Stimulated activated CD4-positive, alpha-beta T cell treated with anti-CD3 and anti-CD28 coated beads, Interleukin-1b, Interleukin-23, amount 100 ng/mL, for 1 hour (primary cell): ENCODE measurements at places on chromosomes 12 and 14.
A peak's percentile ranks its signal among the peaks of the same experiment; 100 is the strongest.

GRCh38 chr14:20732979-20733635 is 12.6 kb upstream of the EDDM3A start:
- DNase-seq, result no peak

DNA sequence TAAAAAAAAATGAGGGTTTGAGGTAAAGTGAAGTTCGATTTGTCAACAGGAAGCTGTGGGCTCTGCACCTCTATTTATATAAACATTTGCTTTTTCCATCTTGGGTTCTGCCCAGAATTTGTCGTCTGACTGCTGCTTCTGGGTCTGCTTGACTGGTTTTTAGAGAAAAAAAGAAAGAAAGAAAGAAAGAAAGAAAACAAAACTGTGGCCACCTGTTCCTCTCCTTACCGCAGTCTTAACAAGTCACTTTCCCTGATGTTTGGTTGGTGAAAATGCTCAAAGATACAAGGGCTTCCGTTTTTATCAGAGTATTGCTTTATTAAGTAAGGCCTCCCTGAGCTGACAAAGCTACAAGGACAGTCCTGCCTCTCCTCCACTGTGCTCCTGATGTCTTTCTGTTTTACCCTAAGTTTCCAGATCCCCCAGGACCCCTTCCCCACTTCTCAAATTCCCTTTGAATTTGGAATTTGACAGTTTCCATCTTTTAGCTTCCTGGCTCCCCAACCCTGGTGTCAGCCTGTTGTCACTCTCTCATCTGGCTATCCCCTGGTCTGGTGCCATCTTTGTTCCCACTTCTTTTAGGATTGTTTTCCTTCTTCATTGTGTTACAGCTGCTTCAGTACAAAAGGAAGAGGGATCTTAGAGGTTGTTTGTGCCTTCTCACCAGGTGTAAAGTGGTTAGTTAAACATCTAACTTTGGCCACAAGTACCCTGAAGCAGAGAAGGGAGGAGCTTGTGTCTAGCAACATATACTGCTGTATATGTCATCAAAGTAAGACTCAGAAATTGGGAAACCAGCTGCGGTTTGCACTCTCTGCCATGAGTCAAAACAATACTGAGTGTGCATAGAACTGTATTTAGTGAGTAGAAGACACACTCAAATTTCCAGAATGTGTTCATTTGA is 18.0 kb downstream of the MFAP5 start:
- no peak for DNase-seq

DNA sequence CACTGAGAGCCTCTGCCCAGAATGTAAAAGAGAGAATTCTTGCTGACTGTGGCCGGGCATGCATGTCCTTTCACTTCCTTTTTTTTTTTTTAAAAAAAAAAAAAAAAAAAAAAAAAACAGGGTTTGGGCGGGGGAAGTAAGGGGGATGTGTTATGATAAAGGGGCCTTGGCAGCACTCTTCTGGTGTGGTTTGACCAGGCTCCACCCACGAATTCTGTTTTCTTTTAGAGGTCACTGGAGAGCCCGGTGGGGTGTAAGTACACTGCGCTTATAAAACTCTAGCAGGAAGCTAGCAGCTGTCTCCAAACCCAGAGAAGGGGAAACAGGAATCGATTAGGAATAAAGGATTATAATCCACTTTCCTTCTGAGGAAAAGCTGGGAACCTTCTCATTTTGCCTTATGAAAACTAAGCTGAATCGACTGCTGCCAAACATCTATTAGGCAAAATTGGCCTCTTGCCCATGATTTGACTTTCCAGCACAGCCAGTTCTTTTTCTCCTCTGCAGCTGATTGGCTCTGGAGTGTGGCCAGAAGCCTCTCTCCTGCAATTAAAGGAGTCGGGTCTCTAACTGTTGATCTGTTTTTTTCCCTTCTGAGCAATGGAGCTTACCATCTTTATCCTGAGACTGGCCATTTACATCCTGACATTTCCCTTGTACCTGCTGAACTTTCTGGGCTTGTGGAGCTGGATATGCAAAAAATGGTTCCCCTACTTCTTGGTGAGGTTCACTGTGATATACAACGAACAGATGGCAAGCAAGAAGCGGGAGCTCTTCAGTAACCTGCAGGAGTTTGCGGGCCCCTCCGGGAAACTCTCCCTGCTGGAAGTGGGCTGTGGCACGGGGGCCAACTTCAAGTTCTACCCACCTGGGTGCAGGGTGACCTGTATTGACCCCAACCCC is 27.7 kb upstream of the HIGD1C start:
- no peak for DNase-seq

GRCh38 chr14:100083706-100084105 is 18.5 kb downstream of the EVL start:
- DNase-seq, result no peak

DNA sequence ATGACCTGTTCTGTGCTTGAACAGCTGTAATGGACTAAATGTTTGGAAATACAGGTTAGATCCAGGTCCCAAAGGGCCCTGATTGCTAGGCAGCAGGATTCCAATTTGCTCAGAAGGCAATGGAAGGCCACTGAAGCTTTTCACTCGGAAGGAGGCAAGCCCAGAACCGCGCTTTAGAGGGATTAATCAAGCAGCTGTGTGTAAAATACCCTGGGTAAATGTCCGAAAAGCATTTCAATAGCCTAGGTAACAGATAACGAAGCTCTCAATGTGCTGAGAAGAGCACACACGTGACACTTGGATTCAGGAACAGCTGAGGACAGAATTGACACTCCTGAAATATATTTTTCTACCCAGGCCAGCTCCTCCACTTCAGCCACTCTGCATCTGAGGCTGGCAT is 436.1 kb downstream of the TMEM132D start:
- no peak for DNase-seq

GRCh38 chr12:124759841-124760503 is 103.7 kb downstream of the SCARB1 start:
- no peak for DNase-seq

- no peak for DNase-seq
Measured at GRCh38 chr14:75579338-75579864, 981 bp downstream of the FLVCR2 start.

DNA sequence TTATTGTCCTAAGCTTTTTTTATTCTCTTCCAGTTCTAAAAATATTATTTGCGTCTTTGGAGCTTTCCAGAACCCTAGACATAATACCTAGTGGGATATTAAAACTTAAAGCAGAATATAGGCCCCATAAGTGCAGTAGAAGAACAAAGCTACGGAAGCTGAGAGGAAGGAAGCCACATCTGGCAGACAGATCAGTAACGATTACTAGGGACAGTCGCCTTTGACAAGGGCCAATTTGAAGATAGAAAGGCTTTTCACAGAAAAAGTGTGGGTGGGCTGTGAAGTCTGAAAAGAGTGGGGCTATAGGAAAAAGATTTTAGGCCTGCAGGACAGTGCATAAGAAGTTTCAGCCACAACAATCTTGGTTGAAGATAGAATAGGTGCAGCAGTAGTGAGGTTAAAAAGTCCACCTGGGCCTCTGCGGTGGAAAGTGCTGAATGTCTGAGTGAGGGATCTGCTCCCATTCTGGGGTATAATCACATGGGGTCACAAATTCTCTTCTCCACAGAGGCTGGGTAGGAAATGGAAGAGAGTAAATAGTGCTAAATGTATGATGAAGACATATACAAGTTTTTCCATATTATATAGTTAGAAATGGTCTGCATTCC is 114.5 kb downstream of the CMAS start:
- no peak for DNase-seq

DNA sequence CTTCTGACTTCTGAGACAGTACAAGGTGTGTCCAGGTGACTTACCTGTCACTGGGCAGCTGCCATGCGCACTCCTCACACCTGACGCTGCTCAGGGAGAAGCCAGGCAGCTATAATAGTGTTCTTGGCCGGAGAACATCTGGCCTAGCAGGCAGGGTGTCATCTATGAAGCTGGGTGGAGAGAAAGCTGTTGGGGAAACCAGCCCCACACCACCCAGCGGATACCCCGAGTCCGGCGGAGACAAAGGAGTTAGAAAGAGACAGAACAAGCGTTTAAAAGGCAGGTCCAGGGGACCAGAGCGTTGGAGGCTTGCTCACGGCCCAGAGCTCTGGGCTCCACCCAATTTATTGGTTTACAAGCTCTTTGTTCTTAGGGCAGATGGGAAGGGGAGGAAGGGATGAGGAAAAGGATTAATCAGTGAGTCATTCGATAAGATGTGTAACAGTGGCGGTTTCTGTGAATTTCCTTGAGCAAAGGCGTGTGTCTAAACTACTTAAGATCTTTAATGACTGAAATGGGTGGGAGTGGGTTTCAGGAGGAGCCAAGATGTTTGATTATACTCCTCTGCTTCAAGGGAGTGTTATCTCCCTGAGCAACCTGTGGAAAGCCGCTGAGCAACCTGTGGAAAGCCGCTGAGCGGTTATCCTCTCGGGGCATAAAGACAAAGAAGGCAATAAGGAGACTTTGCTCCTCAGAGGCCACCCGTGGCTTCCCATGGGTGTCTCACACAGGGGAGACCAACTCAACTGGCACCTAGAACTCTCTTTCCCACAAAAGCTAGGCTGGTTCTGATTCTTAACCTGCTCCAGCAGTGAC is at the start of gene GALNT8:
TSS of gene GALNT8 (plus strand) at position 580 of the 816 bp plus-strand sequence. CDS start 278 bp downstream, outside the sequence.
- no peak for DNase-seq

DNA sequence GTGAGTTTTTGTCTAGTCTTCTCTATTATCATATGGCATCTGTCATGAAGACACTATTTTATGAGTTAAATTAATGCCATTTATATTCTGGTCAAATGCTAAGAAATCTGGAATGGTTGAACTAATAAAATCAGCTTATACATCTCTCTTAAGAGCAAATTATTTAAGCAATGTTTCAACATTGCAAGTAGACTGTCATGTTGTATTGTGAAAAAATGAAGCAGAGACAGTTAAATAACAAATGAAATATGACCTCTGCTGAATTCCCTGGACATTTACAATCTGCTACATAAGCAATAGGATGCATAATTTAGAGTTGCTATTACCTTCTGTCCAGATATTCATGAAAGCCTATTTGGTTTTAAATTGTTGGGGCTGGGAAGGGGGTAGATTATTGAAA is 30.6 kb downstream of the NAV3 start:
- no peak for DNase-seq

- DNase-seq, result no peak
Measured at GRCh38 chr12:108107293-108107692, 21.8 kb upstream of the WSCD2 start.

DNA sequence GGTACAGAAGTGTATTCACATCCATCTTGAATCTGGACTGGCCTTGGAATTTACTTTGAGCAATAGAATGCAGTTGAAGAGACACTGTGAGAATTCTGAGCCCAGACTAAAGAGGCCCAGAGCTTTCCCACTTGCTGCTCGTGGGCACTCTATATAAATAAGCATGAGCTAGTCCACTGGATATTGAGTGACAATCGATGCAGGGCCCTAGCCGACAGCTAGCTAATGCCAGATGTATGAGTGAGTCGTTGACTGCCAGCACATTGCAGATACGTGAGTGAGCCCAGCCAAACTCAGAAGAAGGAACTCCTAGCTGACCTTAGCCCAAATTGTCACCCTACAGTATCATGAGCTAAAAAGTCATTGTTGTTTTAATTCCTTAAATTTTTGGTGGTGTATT is 24.9 kb downstream of the NAV3 start:
- DNase-seq, result no peak

- DNase-seq, result no peak
Measured at GRCh38 chr12:4303750-4304149, 17.3 kb upstream of the TIGAR start.

DNA sequence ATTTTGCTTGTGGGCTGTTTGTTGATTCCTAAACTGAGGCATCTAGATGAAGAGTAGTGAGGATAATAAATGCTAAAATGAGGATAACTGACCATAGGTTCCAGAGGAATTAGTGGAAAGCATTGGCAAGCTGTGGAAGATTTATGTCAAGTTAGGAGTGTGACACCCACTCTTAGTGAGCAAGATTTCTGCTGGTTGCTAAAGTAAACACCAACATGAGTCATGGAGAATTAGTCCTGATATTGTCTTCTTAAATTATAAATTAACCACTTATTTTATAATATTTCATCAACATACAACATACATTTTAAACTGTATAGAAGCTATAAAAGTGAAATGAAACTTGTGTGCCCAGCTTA is 328.2 kb downstream of the RPL10L start:
- DNase-seq, result no peak

GRCh38 chr14:74085047-74085637 is 386 bp downstream of the LIN52 start:
- DNase-seq, result peak; percentile 6

DNA sequence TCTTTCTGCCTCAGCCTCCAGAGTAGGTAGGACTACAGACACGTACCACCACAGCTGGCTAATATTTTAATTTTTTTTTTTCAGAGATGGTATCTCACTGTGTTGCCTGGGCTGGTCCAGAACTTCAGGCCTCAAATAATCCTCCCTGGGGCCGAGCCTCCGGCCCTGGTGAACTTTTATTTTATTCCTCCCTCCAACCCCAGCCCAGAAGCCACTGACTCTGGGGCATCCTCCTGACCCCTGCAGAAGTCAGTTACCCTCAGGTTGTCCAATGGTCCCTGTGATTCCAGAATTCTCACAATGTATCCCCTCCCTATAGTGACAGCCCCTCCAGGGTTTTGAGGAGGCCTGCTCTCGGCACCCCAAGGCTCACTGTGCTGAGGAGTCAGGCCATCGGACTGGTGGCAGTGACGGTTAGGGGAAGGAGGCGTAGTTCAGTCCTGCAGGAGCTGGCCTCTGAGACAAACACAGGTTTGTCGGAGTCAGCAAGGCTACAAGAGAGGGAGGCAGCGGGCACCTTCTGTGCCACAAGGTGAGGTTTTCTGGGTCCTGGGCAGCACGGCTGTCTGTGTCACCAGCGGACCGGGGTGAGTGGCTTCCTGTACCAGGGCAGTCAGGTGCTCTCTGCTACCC is 19.4 kb upstream of the FIGNL2 start:
- no peak for DNase-seq

GRCh38 chr14:75164809-75165208 is 11.6 kb downstream of the TMED10 start:
- no peak for DNase-seq

- no peak for DNase-seq
Measured at GRCh38 chr12:56932146-56932545, 2.1 kb downstream of the SDR9C7 start.

- no peak for DNase-seq
Measured at GRCh38 chr14:23366426-23366921, 1.5 kb upstream of the EFS start.

DNA sequence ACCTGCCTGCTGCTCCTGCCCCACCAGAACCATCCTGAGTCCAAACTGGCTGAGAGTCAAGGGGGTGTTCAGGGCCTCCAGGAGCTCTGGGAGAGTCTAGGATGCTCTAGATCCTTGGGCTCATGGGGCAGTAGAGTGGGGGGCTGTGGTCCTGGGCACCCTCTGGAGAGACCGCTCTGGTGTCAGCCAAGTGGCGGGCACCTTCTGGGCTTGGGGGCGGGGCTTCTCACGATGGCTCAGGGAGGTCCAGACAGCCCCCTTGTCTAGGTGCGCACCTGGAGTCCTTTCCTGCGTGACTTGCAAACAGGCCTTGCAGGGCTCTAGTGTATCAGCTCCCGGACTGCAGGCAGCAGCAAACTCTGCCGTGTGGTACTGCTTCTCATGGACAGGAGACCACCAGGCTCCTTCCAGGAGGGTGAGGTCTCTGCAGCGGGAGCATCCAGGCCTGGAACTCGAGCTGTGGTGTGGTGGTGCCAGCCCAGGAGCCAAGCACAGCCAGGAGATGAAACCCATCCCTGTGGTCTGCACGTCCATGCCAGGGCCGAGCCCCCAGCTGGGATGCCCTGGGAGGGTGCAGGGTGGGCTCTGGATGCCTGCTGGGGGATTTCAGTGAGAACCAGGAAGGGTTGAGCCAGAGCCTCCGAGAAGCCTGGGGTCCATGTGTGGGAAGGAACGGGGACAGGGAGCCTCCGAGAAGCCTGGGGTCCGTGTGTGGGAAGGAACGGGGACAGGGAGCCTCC is 15.0 kb downstream of the PACS2 start:
- no peak for DNase-seq
